ENCODE measurements at places on chromosomes 6 and 20. TPM values are rescaled to one million over a fixed set of nuclear protein-coding genes. Genes with fewer than 3 reads are reported as not detected.

The PAK5 gene
- total RNA-seq = not detected

The MTHFD1L gene
- 56.7 TPM for total RNA-seq

- no peak for DNase-seq
These were observed 32.0 kb downstream of the ATXN1 start for GRCh38 chr6:16729183-16729691.

The SLC35D3 gene
- total RNA-seq = not detected

- no peak for DNase-seq
These were observed 58.1 kb upstream of the REV3L start for GRCh38 chr6:111541026-111541681.

The HDGFL1 gene
- total RNA-seq = not detected

Measured in mammary epithelial cell (primary cell).